Liver (tissue), 10 donors: ENCODE measurements at places on chromosomes 13 and 19. TPM values are rescaled to one million over a fixed set of nuclear protein-coding genes. Genes with fewer than 3 reads are reported as not detected.

Gene RUBCNL
- total RNA-seq, result 1.5 TPM

- DNase-seq, result no peak
- no peaks in the 10 kb centered on the region for H3K27me3 ChIP-seq
These were observed 10.9 kb upstream of the TLE5 start for GRCh38 chr19:3073159-3073563.

DNA sequence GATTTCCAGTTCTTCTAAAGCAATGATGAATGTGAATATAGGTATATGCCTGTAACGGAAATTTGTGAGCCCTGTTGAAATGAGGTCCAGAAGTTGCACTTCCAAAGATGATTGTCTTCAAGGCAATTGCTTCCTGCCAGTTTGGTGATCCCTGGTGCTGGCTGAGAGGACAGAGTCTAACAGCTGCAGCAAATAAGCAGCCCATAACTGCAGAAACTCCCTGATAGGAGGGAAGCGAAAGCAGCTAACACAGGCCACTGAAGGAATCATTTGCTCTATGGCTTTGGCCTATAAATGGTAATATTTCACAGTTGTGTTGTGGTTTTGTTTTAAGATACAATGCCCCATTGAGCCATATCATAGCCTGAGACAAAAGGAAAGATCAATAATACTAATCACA lies 451.5 kb upstream of the MIR17HG start:
- DNase-seq, result no peak
- no peaks in the 10 kb centered on the region for H3K36me3 ChIP-seq
- no peaks in the 10 kb centered on the region for H3K4me1 ChIP-seq
- H3K4me3 ChIP-seq, result no peak overlapping the region
- no peak overlapping the region for H3K27ac ChIP-seq

DNA sequence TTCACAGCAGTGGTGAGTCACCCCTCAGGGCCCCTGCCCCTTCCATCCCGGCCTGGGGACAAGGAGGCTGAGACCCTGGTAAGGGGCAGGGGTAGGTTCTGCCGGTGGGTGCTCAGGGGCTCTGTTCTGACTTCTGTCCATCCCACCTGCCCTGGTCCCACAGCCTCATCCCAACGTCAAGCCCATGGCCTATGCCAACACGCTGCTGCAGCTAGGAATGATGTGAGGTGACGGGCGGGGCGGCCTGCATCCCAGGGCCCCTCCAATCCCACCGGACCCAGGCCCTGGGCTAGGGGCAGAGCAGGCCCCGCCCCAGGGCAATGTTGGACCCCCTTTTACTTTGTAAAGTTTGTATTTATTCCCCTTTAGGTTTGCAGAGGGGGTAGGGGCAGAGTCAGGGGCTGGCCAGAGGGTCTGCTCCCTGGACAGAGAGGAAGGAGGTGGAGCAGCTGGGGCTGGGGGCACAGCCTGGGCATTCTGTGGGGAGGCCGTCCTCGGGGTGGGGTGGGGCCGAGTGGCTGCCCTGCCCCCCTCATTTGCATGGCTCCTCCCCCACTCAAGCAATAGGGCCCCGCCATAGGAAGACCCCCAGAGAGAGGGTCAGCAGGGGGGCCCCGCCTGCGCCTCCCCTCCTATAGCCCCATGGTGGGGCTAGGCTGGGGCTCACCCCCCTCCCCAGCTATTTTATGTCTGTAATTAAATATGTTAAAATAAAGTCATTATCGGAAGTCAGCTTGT lies 23.1 kb downstream of the CCDC8 start:
- no peak for DNase-seq
- H3K36me3 ChIP-seq, result peaks cover 31% of the 10 kb centered on the region
- H3K27me3 ChIP-seq, result no peaks in the 10 kb centered on the region
- H3K4me3 ChIP-seq, result no peak overlapping the region
- peaks cover 3% of the 10 kb centered on the region for H3K4me1 ChIP-seq

DNA sequence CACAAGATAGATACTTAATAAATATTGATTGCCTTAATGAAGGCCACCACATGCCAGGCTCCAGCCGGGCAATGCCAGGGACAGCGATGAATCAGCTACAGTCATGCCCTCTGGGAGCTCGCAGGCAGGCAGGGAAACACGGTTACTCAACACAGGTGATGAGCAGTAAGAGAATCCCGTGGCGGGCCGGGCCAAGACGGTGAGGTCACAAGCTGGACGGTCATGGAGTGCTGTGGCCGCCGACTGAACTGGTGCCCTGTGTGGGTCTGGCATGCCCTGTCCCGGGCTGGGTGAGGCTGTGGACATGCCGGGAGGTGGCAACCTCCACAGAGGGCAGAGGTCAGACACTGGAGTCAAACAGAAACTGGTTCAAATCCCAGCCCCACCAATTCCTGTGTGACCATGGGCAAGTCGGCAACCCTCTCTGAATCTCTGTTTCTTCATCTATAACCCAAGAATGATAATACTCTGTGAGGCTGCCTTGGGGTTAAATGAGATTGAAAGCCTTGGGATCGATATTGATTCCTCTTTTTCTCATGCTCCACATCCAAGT lies 13.2 kb upstream of the PAK4 start:
- no peak for DNase-seq
- H3K36me3 ChIP-seq, result no peaks in the 10 kb centered on the region
- H3K27ac ChIP-seq, result peak overlapping the region; percentile 86
- H3K4me3 ChIP-seq, result no peak overlapping the region
- H3K4me1 ChIP-seq, result peaks cover 6% of the 10 kb centered on the region
- H3K27me3 ChIP-seq, result no peaks in the 10 kb centered on the region

DNA sequence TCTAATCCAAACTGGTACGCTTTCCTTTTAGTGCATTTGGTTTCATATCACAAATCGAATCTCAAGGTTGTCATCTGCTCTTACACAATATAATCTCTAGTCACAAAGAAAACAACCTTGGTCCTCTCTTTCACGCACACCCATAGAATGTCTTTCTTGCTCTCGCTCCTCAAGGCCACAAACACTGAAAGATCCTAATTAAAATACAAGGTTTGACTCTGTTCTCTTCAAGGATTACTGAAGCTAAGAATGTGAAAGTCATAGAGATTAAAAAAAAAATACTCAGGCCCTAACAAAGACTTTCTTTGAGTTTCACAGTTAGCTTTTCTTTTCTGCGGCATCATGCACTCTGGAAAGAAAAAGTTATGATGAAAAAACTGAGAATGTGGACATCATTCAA lies 891.5 kb downstream of the EFNB2 start:
- no peak for DNase-seq
- H3K36me3 ChIP-seq, result no peaks in the 10 kb centered on the region
- H3K4me1 ChIP-seq, result no peaks in the 10 kb centered on the region
- H3K4me3 ChIP-seq, result no peak overlapping the region

DNA sequence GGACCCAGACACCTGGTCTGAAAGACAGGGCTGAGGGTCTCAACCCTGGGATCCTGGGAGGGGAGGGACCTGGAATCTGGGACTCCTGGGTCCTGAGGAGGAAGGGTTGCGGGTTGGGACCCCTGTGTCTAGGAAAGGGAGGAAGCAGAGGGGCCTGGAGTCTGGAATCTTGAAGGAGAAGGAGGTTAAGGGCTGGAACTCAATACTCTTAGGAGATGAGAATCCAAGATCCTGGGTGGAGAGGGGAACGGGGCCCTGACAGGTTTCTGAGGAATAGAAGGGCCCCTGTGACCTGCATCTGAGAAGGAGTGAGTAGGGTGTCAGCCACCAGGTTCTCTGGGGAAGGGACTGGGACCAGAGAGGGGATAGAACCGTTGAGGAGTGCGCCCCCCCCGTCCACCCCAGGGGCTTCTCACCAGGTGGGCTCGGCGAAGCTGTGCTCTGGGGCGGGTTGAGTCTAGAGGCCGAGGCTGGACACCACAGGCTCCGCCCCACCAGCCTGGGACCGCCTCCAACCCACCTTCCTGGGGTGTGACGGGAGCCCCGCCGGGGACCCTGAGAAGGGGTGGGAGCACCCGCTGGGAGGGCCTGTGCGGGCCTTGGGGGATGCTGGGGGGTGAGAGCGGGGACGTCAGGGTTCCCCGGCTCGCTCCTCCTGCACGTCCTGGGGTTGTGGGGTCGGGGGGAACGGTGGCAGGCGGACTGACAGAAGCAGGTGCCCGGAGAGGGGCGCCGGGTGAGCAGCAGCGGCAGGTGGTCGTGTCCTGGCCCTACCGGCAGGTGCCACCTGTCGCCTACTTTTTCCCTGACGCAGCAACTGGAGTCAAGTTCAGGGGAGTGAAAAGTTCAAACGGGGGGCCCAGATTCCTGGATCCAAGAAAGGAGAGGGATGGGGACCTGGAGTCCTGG lies at the start of gene MAMSTR:
Gene MAMSTR (minus strand): TSS at position 463 of the 909 bp plus-strand sequence. CDS start 694 bp downstream, outside the sequence.
- no peak for DNase-seq
- peaks cover 19% of the 10 kb centered on the region for H3K4me1 ChIP-seq
- peak within 1 kb of the TSS; percentile 90 for H3K27ac ChIP-seq
- no peaks in the 10 kb centered on the region for H3K36me3 ChIP-seq
